ENCODE measurements at places on chromosomes 2 and 18.
A peak's percentile ranks its signal among the peaks of the same experiment; 100 is the strongest.

DNA sequence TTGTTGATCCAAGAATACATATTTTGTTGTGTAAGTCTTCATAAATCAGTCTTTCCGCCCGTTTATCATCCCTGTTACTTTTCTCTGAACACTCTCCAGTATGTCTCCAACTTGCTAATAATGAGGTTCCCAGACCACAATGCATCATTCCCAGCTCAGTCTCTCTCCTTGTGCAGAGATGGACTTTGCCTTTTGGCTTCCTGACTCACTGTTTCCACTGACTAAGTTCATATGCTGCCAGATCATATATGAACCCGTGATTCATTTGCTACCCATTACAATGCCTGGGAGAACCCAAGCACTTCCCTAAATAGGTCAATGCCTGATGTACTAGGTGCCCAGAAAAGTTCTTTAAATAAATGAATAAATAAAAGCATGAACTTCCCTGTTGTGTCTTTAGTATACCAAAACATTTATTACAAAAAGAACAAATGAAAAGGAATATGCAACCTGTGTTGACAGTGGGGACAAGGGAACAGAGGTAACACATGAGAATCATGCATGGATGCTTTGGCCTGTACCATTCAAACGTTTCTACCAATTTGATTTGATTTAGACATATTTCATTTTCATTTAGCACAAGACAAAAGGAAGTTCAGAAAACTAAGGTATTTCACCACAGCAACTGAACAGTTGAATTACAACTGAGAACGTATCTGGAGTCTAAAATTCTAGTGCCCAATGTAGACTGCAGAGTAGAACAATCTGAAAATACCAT, 215.4 kb upstream of the HNRNPA3 start:
- DNase-seq: no peak

DNA sequence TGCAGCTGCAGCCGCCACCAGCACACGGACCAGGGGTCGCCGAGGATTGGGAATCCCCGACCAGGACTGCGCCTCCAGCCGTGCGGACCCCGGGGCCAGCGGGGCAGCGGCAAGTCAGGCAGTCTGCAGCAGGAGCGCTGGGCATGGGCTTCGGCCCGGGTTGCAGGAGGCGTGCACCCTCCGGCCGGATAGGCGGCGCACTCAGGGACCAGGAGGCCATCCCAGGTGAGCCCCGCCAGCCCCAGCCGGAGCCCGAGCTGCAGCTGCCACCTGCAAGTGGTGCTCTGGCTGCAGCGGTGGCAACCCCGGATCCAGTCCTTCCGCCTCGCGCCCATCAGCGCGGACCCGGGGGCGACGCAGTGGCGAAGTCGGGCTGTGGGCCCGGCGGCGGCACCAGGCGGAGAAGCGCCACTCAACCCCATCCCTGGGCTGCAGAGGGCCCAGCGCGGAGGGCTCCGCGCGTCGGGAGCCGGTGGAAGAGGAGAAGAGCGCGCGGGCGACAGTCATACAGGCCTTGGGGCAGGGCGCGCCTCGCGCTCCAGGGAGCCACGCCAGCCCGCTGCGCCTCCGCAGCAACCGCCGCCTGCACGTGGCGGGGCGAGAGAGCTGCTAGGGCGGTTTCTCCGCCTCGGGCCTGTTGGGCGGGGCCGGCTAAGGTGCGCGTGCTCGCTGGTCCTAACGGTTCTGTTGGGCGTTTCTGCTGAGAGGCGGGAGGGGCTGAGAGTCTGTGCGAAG, 73.8 kb downstream of the RPIA start:
- peak; percentile 77 for DNase-seq

DNA sequence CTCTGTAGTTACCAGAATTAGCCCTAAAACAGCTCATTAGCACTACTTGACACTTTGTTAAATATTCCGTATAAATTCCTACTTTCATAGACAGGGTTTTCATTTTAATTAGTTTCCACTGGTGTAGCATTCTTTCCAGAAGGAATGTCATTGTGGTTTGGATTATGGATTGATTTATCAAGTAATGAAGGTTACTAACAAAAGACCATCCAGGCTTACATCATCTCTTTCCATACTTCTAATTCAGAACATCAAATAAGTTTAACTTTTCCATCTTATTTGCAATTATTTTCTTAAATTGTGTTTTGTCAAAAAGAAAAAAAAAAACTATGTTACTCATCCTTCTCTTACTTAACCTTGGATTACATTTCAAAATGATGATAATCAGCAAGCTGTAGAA, 231.8 kb upstream of the SPOPL start:
- DNase-seq: no peak

DNA sequence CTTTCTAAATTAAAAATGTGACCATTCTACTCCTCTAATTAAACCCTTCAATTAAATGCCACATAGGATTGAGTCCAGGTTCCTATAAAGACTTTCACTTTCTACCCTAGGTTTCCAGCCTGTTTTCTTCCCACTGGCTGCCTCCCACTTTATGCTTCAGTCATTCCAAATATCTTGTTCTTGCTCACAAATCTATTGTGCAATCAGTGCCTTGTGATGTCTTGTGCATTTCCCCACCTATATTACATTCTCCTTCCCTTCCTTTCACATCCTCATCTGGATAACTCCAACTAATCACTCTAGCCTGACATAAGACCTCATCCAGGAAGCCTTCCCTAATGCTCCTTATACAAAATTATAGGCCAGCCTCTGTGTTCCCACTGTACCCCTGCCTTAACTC, 281.7 kb upstream of the LRATD1 start:
- no peak for DNase-seq

GRCh38 chr2:191362841-191363240, 117.6 kb downstream of the MYO1B start:
- no peak for DNase-seq

GRCh38 chr18:1438458-1438910, 533.8 kb downstream of the ADCYAP1 start:
- no peak for DNase-seq

- DNase-seq: no peak
Measured at GRCh38 chr2:178125862-178126261, 13.6 kb downstream of the RBM45 start.

DNA sequence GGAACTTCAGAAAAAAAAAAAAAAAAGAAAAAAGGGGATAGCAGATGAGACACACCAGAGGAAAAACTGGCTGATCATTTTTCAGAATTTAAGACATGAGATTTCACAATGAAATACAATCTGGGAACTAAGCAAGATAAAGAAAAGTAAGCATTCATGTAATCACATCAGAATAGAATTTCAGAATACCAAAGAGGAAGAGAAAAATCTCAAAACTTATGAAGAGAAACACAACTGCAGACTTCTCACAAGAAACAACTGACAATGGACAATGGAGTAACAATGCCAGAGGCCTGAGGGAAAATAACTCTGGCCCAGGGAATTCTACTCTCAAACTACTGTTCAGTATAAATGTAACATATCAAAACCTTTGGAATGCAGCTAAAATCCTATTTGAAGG, 13.2 kb upstream of the RRM2 start:
- no peak for DNase-seq

DNA sequence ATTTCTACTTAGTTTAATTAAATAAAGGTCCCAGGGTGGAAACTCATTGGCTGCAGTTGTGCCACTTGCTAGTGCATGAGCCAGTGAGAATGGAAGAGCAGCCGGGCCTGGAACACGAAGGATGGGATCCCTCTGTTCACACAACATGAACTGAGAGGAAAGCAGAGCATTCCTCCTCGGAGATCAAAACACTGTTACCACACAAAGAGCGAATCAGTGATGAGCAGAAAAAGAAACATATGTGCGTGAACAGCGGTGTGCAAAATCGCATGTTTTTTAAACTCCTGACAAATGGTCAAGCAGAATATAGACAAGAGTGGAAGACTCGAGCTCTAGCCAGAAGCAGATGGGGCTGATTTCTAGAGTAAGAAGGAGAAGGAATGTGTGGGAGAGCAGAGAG, 28.4 kb upstream of the ANKRD44 start:
- no peak for DNase-seq
